ENCODE measurements at places on chromosomes 11 and 22.

GRCh38 chr11:83159902-83160865, 3.3 kb downstream of the PCF11 start:
- DNase-seq, result no peak

GRCh38 chr11:86793307-86793706, 7.0 kb upstream of the PRSS23 start:
- no peak for DNase-seq

- DNase-seq, result no peak
These were observed 287.0 kb downstream of the DYNC2H1 start for GRCh38 chr11:103396237-103396636.

DNA sequence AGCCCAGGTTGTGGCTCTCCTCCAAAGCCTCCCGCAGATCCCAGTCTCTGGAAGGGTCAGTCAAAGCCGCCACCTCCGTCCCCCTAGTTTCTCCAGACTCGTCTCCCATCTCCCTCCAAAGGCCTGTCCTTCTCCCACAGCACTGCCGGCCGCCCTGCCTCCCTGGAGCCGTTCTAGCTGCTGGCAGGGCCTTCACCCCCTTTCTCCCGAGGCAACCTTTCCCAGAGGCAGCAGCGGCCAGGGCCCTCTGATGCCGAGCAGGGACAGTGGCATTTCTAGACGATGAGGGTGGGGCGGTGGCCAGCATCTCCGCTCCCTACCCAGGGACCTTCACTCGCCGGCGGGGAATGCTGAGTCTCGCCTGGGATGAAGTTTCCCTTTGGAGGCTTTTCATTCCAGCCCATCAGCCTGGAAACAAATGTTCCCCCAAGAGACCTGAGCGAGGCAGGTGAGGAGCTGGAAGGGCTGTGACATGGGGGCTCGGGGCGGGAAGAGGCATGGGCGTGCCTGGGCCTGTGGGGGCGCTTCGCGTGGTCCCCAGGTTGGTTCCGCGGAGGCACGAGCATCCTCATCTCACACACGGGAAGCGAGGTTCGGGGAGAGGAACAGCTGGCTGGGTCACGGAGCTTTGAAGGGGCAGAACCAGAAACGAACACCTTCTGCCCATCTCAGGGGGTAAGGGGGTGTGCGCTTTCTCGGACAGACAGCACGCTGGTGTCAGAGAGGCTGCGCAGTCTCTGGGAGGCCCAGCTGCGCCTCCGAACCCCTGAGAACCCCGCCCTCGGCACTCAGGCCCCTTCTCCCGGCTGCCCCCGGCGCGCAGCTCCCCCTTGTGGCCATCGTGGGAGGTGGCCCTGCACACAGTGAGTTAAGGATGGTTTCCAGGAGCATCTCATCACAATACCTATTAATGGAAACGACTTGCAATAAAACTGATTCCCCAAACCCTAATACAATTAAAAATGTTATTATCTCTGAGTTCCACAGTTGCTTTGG, 18.1 kb upstream of the KLHL35 start:
- peak; percentile 97 for DNase-seq

DNA sequence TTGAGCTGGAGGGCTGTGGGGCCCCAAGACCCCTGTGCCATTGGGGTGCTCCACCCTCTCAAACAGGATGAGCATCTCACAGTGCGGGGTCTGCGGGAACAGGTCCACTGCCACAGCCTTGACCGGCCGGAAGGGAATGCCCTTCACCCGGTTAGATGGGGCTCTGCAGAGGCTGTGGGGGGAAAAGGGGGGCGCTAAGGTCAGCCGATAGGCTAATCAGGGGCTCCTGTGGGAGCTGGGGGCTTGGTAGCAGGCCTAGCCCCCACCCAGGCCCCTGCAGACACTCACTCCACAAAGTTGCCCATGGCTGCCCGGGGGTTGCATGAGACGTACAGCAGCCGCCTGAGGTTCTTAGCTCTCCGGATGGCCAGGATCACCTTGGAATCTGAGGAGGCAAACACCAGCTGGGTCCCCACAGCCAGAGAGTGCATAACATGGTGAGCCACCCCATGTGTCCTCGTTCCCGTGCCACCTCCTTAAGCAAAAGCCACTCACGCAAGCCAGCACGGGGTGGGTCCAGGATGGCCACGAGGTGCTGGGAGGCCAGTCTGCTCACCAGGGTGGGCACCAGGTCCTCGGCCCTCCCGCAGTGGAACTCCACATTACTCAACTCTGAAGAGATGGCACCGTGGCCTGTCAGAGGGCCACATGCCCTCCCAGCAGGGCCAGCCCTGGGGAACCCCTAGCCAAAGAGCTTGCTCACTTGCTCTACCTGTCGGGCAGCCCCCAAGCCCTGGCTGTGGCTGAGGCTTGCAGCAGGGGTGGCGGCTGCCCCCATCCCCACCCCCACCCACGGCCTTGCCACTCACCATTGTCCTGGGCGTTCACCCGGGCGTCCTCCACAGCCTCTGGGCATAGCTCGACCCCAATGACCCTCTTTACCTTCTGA, 3.0 kb upstream of the RANBP1 start:
- peak; percentile 60 for DNase-seq

DNA sequence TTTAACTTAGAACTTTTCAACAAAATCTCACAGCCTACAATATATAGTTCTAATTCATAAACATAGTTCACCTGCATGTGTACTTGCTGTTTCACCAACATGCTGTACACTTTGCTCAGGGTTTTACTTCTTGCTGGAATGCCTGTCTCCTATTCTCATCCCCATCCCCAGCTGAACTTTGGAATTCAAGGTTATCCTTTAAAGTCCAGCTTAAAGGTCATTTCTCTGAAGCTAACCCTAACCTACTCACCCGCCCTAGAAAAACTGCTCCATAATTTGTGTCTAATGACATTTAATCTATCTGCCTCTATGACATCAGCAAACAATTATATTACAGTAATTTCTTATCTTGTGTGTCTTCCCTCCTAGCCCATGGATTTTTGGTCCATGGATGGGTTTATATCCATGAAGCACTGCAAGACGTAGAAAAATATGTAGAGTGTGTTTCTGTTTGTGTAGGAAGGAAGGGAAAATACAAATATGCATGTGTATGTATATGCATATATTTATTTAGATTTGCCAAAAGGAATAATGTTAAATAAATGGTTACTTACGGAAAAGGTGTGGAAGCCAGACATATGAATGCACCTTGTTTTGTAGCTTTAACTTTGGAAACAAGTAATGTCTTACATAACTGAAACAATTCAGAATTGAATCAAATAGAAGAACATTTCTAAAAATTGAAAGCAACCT, 99.5 kb upstream of the APOA1 start:
- DNase-seq, result no peak

DNA sequence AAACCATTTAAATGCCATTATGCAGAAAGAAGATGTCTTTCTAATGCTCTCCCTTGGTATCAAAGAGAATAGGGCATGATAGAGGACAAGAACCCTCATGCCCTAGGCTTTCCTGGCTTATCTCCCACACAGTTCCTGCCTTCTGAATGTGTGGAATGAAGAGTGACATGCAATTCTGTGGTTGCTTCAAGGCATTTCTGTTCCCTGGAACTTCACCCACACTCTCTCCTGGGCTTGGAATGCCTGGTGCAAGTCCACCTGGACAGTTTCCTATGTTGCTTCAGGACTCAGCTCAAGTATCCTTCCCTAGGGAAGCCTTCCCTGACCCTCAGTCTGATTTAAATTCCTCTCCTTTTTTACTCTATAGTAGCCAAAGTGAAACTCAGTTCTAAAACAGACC, 53.8 kb upstream of the DRD2 start:
- DNase-seq, result no peak

DNA sequence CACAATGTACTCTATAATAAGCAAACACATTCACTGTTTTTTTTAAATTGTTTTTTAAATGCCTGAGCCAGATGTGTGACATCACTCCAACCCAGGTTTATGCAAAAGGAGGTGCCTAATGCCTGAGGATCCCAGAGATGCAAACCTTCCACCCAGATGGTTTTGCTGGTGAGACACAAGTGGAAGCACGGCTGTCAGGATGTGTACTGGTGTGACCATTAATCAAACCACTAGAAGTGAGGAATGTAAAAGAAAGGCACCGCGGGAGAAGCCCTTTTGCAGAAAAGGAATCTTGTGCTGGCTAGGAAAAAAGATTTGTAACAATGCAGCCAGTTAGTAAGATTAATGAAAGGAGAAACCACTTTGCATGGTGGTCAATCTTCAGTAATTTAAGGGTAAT, 407.4 kb downstream of the LARGE1 start:
- DNase-seq, result no peak

GRCh38 chr11:26929806-26930517, 64.0 kb upstream of the FIBIN start:
- DNase-seq, result no peak

- no peak for DNase-seq
These were observed 90.2 kb upstream of the ALKBH3 start for GRCh38 chr11:43790444-43790794.

GRCh38 chr11:102293873-102294601, 23.2 kb upstream of the BIRC3 start:
- DNase-seq, result peak; percentile 40

- DNase-seq, result no peak
These were observed 15.2 kb downstream of the DHCR7 start for GRCh38 chr11:71432761-71433647.

Data from H7 (cell line).